ENCODE measurements at places on chromosomes 2 and 18.

DNA sequence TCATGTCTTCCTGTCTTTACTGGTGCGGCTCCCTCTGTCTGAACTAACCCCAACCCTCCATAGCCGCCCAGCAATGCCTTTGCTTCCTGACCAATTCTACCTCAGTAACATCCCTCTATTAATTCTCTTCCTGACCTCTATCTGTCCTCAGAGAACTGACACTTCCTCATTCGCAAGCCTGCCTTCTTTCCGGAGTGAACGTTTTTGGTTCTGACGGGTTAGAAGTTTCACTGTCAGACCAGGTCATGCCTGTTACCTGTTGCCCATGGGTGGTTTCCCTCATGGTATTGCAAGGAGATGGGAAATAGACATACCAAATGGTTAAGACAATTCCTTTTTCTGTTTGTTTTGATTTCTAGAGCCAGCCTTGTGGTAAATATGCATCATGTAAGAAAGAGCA is 453.4 kb upstream of the SLC14A2 start:
- peak; percentile 3 for DNase-seq

DNA sequence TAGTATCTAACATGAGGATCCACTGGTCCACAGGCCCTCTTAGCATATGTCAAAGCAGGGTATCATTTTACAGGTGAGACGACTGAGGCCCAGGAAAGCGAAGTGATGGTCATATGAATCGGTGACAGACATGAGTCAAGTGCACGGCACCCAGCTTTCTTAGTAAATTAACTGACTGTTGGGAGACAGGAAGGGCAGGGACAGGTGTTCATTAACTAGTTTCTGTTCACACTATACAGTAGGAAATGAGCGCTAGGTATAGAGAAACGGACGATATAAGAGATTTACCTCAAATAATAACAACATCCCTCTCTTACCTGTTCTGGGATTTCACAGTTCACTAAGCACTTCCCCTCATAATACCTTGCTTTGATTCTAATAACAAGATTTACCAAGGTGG is 1.7 kb upstream of the SMARCAL1 start:
- DNase-seq = no peak

GRCh38 chr2:60306267-60306861 is 247.1 kb downstream of the BCL11A start:
- no peak for DNase-seq

DNA sequence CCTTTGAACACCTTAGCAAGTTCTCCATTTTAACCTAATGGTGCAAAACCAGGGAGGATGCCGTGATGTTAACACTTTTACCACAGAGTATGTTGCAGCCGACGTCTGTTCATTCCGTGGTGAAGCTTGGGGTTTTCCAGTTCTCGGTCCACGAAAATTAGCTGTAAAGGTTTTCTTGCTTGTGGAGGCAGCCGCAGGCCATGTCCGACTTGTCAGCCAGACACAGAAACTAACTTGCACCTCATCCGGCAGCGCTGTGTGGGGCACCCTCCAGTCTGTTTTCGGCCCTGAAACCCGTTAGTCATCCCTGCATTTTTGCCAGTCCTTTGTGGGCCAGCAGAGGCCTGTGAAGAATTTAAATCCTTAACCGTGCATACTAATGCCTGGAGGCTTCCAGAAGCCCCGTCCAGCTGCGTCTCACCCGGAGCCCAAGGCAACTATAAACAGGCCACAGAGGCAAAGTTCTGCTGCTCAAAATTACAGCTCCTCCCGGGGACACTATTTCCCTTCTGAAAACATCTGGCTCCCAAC is 70.6 kb downstream of the SH3YL1 start:
- no peak for DNase-seq

GRCh38 chr2:175575346-175576258 is 394.1 kb upstream of the ATP5MC3 start:
- DNase-seq = no peak

DNA sequence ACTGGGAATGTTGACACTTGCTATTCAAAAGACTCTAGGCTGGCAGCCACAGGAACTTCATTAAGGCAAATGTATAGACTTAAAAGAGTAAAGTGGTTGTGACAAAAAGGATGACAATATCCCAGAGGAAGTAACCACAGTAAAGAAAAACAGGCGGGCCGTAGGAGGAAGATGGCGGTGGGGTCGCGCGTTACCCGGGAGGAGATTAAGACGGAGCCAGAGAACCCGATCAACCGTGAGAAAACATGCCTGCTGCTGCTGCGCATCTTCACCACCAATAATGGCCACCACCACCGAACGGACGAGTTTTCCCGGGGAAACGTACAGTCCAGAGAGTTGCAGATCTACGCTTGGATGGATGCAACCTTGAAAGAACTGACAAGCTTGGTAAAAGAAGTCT is 14.0 kb upstream of the NEUROD1 start:
- no peak for DNase-seq

DNA sequence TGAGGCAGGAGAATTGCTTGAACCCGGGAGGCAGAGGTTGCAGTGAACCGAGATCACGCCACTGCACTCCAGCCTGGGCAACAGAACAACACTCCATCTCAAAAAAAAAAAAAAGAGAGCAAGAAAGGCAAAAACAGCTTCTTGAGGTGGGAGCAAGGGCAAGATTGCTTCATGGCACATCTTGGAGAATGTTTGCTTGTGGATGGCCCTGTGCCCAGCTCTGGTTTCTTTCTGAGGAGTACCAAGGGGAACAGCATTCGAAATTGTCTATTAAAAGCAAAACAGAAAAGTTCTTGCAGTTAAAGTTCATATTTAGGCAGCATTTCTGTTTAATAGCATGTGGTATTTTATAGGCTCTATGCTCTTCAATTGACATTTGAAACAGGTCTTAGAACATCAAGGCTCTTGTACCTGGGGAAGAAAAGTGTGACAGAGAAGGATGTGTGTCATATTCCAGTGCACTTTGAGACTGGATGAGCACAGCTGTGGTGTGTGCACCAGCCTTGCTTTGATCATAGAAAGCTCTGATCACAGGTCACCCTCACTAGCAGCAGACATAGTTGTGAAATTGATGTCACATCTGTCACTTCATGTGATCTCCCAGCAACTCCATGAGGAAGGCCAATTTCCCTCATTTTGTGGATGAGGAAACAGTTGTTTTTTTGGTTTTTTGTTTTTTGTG is 154.3 kb downstream of the UXS1 start:
- no peak for DNase-seq

DNA sequence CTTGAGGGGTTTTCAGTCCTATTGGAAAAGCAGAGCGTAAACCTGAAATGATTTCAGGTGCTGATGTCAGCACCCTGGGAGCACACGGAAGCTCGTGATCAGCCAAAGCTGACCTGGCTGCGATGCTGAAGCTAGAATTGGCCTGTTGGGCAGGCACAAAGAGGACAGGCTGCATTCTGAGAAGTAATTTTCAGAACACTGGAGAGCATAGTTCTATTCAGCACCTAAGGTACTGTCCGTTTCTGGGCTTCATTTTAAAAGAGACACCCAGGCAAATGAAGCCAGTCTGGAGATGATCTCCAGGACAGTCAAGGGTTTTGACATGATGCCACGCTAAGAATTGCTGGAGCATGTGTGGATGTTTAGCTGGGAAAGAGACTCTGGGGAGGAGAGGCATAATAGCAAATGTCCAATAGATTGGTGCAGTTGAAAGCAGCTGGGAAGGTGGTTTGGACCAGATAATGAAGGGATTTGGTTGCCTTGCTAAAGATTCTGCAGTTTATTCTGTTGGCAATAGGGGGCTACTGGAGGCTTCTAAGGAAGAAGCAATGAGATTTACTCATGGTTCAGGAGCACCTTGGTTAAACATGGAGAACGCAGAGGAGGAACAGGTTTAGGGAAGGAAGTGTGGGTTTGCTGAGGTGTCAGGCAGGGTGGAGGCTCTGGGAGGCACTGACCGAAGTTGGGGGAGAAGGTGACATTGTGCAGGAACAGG is 86.6 kb downstream of the ACOXL start:
- peak; percentile 19 for DNase-seq

- no peak for DNase-seq
Observed at GRCh38 chr2:105575499-105576025, 169.2 kb upstream of the NCK2 start.

DNA sequence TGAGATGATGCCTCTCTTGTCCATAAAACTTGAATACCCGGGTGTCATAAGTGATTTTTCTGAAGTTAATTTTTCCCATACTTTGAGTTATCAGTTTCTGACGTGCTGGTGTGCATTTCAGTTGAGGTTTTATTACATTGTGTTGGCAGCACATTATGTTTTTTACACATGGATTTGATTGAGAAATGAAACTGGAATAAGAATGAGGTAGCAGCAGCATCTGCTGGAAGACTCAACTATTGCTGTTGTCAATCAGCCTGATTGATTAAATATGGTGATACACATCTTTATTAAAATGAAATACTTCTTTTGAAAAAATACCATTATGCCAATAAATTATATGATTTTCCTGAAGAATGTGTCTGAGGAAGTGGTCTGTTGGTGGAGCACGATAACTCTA is 60.5 kb downstream of the INSIG2 start:
- DNase-seq = no peak

DNA sequence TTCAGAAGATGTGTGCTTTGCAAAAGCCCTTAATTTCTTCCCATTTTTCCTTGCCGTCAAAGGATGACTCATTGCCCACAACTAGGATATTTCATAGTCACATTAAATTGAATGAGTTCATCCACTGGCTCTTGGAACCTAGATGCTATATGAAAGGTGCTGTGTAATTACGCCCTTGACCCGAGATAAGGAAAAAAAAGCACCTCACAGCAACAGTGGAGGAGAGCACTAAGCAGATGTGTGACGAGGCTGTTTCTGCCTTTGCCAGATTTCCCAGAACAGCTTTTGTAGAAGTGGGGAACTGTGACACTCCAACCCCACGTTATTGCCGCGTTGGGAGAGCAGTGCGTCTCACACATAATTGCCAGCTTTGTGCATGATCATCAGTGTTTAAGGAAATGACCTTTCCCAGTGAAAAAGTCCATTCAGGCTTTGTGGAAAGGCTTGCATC is 33.3 kb upstream of the TMEM87B start:
- DNase-seq = no peak

- DNase-seq = no peak
Observed at GRCh38 chr2:45836316-45836715, 184.8 kb downstream of the PRKCE start.

- no peak for DNase-seq
Observed at GRCh38 chr2:236526455-236527158, 43.0 kb upstream of the ACKR3 start.

- no peak for DNase-seq
Observed at GRCh38 chr2:148719941-148720436, 75.4 kb downstream of the EPC2 start.

DNA sequence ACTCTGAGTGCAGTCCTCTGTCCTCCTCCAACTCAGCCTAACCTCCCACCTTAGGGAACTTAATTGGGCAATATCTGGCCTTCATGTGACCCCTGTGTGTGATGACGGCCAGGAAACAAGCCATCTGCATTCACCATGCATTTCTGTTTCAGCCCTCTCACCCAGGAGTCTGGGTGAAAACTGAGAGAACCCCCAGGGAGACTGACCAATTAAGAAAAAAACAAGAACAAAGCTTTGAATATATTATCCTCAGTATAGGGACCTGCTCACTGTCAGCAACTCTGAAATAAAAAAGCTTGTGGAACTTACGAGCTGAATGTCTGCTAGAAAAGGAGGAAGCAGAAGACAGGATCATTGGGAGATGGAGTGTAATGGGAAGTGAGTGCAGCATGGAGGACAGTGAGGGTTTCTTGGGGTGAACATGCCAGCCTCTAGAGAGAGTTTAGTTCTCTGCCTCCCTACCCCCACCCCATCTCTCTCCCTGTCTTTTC is 9.5 kb downstream of the MAPRE2 start:
- DNase-seq = peak; percentile 44

DNA sequence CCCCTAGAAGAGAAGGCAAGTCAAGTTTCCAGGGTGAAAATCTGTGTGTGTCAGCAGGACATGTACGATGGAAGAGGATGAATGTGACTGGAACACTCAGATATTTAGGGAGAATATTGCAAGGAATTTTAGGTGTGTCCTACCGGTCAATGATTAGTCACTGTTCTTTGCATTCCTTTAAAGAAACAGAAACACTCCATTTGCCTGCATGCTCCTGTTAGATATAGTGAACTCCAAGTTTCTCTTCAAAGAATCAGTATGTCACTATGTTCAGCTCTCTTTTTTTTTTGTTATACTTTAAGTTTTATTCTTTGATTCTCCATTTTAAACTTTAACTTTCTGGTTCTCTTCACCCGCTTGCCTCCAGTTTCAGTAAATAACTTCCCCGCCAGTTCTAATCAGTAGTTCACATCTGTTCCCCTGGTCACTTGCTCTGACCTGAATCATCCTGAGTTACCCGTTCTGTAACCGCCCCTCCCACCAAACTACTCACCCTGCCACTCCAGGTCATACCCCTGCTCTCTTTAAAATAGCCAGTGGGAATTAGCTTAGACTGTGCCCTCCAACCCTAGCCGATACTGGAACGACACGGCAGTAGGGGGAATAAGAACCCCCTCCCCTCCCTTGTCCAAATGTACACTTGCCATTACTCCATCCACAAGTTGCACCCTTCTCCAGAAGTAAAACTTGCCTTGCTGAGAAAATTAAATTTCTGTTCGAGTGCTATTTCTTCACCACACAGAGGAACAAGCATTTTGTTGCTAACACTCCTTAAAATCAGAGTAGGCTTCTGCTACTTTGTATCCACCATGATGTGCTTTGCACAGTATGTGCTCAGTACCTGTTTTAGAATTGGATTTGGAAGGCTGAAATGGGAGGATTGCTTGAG is 268.4 kb downstream of the METTL4 start:
- DNase-seq = no peak

GRCh38 chr2:27823569-27823968 is 52.0 kb downstream of the MRPL33 start:
- no peak for DNase-seq

DNA sequence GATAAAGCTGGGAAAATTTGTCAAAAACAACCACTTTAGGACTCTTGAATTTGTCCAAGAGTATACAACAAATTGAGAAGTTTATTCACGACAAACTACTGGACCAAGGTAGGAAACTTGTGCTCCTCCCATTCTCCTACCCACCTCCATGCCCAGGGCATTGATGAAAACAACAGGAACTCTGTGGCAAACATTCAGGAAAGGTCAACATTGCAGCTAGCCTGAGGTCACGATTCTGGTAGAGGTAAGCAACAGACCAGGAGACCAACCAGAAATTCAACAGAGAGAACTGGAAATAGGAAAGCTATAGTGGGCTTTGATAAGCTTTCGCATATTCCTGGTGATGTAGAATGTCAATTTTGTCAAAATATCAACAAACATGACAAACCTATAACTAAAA is 209.1 kb upstream of the CTAGE1 start:
- DNase-seq = no peak

GRCh38 chr2:172242961-172243360 is 140.3 kb upstream of the DLX2 start:
- DNase-seq = no peak

Data from AML-193 (cell line).